ENCODE measurements at places on chromosomes 4 and X.
A peak's percentile ranks its signal among the peaks of the same experiment; 100 is the strongest.

DNA sequence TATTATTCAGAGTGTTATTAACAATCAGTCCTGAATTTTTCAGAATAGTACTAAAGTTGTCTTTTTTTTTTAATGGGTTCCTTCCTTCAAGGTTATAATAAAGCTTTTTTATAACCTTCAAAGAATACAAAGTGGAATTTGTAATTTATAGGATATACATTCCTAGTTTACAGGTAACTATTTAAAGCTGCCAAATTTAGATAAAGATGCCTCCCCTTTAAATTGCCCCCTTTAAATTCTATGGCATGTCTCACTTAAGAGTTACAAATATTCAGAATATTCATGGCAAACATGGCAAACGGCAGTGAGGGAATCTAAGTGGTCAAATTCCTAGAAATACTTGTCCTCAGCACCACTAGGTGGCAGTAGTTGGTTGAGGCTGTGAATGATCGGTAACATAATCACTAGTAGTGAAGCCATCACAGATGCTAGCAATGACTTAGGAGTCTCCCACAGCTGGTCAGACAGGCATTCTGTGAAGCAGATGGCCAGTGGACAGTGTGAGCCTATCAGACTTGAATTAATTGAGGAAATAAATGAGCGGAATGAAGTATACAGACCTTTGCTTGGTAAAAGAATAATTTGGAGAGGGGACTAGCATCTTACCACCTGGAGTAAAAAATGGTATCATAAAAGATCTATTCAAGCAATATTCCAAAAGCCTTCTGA, 86.4 kb downstream of the CBR4 start:
- peak; percentile 7 for DNase-seq

DNA sequence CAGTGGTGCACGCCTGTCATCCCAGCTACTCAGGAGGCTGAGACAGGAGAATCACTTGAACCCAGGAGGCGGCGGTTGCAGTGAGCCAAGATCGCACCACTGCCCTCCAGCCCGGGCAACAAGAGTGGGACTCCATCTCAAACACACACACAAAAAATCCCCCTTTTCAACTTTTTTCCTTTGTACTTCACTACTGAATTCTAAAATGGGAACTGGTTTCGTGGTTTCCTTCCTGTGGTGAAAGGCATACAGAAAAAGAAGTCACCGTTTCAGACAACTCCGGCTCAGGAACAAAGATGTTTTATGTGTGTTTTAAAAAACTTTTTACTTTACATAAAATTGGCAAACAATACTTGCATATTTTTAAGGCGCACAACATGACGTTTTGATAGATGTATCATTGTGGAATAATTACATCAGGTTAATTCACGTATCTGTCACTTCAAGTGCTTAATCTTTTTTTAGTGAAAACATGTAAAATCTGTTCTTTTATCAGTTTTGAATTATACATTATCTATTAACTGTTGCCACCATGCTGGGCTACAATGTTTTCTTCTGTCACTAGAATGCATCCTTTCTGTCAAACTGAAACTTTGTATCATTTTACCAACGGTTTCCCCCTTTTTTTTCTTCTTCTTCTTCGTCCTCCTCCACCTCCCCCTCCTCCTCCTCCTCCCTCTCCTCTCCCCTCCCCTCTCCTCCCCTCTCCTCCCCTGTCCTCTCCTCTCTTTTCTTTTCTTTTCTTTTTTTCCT, 186.0 kb downstream of the CRLF2 start:
- DNase-seq: no peak

DNA sequence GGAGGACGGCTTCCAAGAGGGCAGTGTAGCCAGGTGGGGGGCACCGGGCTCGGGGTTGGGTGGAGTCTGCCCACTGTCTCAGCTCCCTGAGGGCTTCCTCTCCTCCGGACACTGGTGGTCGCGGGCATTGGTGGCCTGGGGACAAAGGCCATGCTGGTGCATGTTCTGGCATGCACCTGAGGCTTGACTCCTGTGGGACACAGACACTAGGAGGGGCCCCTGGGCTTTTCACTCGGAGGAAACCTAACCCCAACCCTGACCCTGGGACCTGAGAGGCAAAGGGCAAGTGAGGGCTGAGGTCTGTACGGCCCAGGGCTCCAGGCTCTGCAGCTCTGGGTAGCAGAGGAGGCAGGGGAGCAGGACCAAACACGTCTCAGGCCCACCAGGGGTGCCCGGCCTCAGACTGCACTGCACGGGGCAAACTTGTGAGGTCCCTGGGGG, 22.3 kb upstream of the FGFR3 start:
- DNase-seq: no peak

- DNase-seq: no peak
These were observed 2.2 kb upstream of the RTL8B start for GRCh38 chrX:135024526-135024925.

GRCh38 chrX:148661035-148661434, 160.6 kb downstream of the AFF2 start:
- DNase-seq: no peak

DNA sequence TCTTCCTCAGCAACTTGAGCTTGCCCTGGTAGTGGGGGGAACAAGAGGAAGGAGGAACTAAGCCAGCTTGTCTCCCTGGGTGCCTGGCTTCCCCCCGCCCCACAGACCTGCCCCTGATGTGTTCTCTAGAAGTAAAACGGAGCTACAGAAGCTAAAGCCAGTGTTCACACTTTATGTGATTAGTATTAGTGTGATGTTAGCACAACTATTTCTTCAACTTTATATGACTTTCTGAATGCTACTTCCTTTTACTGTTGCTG, 10.7 kb downstream of the RGS12 start:
- DNase-seq: no peak

DNA sequence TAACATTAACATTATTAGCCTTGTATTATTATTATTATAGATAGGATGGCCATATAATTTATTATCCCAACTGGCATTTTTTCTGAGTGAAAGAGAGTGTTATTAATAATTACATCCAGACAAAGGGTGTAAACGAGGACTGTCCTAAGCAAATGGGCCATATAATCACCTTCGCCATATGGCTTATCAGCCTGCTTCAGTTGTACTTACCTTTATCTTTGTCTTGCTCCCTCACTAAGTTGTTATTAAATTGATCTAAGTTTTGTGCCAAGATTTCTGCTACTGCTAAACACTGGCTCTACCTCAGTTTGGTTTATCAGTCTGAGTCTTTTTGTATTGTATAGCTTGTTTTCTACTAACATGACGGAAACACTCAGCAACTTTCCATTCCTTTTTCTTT, 76.9 kb downstream of the STIM2 start:
- no peak for DNase-seq

DNA sequence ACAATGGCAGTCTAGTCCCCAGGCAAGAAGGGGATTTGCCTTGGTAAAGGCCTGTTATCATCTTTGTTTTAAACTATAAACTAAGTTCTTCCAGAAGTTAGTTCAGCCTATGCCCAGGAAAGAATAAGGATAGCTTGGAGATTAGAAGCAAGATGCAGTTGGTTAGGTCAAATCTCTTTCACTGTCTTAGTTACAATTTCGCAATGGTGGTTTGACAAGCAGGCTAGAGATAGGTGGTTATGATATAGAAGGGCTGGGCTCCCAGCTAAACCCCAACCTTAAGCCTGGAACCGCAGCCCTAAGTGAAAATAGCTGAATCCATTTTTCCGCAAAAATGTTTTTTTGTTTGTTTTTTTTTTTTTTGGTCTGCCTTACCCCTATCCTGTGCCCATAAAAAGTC, 41.8 kb upstream of the NEIL3 start:
- no peak for DNase-seq

GRCh38 chr4:48683784-48684666, 96.1 kb downstream of the FRYL start:
- no peak for DNase-seq

- no peak for DNase-seq
These were observed 1460.6 kb upstream of the PCDH7 start for GRCh38 chr4:29259556-29259955.

DNA sequence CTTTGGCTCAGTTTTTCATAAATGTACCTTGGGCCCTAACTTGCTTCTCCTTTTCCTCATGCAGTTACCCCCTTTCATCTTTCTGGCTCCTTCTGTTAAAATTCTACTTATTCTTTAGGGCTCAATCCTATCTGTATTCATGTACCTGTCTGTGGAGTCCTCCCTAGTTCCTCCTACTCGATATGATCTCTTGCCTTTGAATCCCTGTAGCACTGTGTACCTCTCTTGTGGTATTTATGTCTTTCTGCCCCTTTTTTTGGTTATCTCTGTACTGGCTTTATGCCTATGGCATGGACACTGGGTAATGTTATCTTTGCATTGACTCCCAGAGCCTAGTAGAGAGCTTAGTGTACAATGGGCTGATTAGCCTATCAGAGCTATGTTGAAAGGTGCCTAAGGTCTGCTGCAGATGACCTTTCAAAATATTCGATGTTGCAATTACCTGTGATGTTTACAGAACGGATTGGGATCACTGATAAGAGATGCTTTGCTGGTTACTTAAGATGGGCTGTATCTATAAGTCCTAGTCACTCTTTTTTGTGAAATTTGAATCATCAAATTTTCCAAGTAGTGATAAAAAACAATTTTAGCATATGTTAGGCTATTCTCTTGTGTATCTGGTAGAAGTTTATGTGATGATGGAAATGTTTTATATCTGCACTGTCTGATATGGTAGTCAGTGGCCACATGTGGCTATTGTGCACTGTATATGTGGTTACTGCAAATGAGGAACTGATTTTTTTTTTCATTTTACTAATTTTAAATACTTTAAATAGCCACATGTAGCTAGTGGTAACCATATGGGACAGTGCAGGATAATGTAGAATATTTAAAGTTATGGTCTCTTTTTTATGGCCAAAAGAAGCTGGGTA, 33.5 kb downstream of the TMEM164 start:
- no peak for DNase-seq

- no peak for DNase-seq
These were observed 129.1 kb upstream of the AFF2 start for GRCh38 chrX:148371291-148371690.

- no peak for DNase-seq
These were observed 27.8 kb downstream of the USP38 start for GRCh38 chr4:143212566-143212965.

GRCh38 chrX:9905288-9905687, 61.9 kb upstream of the CLDN34 start:
- DNase-seq: no peak

DNA sequence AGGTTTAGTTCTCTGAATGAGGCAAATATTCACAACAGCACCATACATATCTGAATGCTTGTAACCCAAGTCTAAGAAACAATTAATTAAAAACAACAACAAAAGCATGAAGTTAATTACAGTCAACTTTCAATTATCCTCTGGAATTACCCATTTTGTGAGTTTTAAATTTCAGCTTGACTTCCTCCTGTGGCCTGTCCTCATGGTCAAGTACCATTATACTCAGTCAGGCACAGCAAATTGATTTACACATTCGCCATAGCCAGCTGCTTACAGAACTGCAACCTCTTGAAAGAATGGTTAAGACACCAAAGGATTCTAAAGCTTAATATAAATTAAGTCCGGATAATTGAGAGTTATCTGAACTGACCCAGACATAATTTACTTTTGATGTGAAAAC, 306.5 kb downstream of the CAMK2D start:
- DNase-seq: no peak

GRCh38 chr4:140790765-140791164, 34.6 kb upstream of the TBC1D9 start:
- DNase-seq: no peak

- no peak for DNase-seq
These were observed 77.5 kb downstream of the HCCS start for GRCh38 chrX:11188664-11189063.

DNA sequence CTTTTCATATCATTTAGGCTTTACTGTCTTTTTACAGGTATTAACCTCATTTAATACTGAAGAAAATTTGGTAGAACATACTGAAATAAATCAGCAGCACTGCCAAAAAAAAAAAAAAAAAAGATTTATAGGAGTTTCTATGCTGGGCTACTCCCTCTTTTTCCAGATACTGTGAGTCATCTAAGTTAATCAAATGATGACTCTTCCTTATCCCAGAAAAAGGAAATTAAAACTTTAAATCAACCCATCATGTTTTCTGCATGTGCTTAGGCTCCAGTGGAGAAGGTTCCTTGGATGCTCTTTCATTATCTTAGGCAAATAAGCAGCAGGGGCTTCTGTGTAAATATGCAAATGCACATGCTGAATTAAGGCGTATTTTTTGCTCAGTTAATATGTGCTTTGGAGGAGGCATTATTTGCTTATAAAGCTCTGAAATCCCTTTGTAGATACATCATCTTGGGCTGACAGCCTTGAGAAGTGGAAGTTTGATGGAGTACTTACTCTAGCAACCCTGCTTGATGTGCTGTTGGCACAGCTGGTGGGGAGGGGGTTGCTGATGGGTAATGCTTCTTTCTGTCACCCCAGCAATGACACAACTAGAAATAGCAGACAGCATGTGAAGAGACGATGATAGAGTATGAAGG, 136.1 kb downstream of the C4orf33 start:
- DNase-seq: no peak

- peak; percentile 4 for DNase-seq
These were observed 111.1 kb upstream of the ACSL4 start for GRCh38 chrX:109843963-109844751.

- DNase-seq: no peak
These were observed 31.9 kb downstream of the CBR4 start for GRCh38 chr4:168978001-168978700.

DNA sequence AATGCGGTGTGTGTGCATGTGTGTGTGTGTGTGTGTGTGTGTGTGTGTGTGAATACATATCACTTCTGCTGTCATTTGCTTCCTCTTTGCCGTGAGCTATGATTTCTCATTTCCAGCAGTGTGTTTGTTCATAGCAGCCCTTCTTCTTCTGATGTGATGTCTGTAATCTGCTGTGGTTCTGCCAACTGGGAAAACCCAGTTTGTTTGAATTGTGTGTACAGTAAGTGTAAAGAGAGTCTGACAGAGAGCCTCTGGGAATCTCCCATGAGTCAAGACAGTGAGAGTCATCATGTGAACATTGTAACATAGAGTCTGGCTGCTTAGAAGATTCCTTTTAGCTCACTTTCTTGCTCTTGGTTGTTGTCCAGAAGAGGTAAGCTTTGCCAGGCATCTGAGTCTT, 8.4 kb upstream of the NWD2 start:
- no peak for DNase-seq

DNA sequence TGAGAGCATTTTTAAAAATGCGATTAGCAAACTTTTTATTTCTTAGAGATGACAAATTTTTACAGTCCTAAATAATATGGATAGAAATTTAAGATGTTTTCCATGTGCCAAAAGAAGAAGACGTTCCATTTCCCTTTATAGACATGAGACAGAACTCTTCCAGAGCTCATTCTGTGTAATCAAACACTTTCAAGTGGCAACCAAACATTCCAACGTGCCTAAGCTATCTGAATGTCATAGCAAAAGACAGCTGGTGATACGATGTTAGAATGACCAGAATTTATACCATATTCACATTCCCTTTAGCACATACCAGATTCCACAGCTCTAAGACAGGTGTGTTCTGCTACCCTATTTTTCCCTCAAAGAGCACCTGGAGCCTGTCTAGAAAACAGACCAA, 133.2 kb downstream of the ENOX2 start:
- no peak for DNase-seq

GRCh38 chrX:80765220-80765625, 44.5 kb downstream of the BRWD3 start:
- DNase-seq: no peak

- no peak for DNase-seq
These were observed 39.5 kb upstream of the RBMX start for GRCh38 chrX:136920001-136920400.

All from hypothalamus (tissue), 51 donors.